GM13977 (cell line): ENCODE measurements at places on chromosomes 13 and 19.

- no peak for DNase-seq
Measured at GRCh38 chr19:58040751-58041525, 7.1 kb downstream of the ZSCAN1 start.

DNA sequence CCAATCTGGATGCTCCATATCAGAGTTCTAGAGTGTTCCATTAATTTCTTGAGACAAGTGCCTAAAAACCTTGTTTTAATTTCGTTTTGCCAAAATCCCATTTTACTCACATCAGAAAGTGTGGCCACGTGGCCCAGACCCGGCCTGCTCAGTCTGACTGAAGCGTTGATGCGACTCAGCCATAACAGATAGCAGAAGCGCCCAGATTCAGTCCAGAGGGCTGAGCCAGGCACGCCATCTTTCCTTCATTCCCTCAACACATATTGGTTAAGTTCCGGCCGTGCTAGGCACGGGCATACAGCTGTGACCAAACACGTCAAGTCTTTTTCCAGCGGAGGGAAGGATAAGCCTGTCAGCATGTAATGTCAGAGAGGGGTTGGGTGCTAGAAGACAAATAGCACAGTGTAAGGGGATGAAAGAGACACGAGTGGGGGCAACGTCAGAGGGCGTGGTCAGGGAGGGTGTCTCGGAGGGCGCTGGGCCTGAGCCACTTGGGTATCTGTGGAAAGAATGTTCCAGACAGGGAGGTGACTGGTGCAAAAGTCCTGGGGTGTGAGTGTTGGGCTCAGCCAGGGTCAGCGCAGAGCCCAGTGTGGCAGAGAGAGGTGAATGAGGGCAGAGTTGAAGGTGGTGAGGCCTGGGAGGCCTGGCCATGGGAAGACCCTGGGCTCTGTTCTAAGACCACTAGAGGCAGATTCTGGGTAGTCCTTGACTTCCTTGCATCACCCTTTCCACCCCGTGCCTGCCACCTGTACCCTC is 3.1 kb downstream of the F10 start:
- no peak for DNase-seq

GRCh38 chr19:14000691-14001375 is 5.3 kb downstream of the RFX1 start:
- peak; percentile 2 for DNase-seq

- DNase-seq: no peak
Measured at GRCh38 chr19:28737021-28737895, 475.7 kb downstream of the UQCRFS1 start.

GRCh38 chr13:87295636-87296035 is 375.5 kb upstream of the SLITRK5 start:
- no peak for DNase-seq

DNA sequence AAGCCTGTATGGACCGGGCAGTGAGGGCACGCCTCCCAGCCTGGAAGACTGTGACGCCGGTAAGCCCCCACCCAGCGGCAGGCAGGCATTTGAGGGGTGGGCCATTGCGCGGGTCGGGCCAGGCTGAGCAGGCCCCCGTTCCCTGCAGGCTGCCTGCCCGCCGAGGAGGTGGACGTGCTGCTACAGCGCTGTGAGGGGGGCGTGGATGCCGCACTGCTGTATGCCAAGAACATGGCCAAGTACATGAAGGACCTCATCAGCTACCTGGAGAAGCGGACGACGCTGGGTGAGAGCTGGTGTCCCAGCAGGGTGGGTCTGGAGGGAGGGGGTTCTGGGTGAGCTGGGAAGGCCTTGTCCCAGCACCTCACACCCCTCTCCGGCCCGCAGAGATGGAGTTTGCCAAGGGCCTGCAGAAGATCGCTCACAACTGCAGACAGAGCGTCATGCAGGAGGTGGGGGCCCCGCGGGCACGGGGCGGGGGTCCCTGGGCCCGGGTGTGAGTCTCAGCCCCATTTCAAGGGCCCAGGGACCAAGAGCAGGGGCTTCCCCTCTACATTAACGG is 7.1 kb downstream of the ARHGAP45 start:
- no peak for DNase-seq

- no peak for DNase-seq
Measured at GRCh38 chr13:76086729-76087128, 450.6 kb downstream of the LMO7 start.

DNA sequence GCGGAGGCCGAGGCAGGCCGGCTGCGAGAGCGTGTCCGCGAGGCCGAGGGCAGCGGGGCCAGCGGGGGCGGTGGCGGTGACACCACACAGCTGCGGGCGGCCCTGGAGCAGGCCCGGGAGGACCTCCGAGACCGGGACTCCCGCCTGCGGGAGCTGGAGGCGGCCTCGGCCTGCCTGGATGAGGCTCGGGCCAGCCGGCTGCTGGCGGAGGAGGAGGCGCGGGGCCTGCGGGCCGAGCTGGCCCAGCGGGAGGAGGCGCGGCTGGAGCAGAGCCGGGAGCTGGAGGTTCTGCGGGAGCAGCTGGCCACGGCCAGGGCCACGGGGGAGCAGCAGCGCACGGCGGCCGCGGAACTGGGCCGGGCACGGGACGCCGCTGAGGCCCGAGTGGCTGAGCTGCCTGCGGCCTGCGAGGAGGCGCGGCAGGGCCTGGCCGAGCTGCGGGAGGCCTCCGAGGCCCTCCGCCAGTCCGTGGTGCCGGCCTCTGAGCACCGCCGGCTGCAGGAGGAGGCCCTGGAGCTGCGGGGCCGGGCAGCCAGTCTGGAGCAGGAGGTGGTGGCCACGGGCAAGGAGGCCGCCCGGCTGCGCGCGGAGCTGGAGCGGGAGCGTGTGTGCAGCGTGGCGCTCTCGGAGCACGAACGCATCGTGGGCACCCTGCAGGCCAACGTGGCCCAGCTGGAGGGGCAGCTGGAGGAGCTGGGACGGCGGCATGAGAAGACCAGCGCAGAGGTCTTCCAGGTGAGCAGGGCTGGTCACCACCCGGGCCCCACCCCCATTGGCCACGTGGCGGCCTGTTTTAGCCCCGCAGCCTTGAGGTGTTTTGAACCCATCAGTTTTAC is 11.7 kb upstream of the EBI3 start:
- no peak for DNase-seq

GRCh38 chr19:13831537-13832467 is 36.6 kb downstream of the ZSWIM4 start:
- no peak for DNase-seq

DNA sequence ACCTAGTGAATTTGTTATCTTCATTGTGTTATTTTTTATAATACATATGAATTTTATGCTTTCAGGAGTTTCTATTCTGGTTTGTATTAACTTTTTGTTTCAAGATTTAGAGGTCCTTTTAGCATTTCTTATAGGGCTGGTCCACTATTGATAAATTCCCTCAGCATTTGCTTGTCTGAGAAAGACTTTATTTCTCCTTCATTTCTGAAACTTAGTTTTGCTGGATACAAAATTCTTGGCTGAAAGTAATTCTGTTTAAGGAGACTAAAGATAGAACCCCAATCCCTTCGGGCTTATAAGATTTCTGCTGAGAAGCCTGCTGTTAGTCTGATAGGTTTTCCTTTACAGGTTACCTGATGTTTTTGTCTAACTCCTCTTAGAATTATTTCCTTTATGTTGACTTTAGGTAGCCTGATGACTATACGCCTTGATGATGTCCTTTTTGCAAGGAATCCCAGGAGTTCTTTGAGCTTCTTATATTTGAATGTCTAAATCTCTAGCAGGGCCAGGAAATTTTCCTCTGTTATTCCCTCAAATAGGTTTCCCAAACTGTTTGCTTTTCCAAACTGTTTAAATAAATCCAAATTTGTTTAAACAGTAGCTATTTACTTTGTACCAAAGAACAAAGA is 127.1 kb downstream of the CYSLTR2 start:
- no peak for DNase-seq

DNA sequence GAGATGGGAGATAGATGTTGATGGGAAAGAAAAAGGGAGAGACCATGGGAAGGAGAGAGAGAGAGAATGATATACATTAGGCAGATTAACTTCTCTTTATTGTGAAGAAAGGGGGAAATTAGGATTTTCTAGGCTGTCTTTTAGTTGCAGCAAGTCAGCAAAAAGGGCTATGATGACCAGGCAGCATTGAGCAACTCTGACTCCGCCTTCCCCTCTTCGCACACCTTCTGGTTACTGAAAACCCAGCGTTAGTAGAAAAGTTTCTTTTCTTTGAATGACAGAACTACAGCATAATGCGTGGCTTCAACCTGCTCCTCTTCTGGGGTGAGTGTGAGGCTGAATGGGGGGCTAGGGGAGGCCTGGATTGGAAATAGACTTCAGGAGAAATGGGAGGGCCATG is at the start of gene ADGRE1:
Gene ADGRE1, plus strand, starts transcription at position 264 of the 400 bp plus-strand sequence. Its CDS starts 30 bp downstream, at position 294.
- DNase-seq: peak; percentile 24

DNA sequence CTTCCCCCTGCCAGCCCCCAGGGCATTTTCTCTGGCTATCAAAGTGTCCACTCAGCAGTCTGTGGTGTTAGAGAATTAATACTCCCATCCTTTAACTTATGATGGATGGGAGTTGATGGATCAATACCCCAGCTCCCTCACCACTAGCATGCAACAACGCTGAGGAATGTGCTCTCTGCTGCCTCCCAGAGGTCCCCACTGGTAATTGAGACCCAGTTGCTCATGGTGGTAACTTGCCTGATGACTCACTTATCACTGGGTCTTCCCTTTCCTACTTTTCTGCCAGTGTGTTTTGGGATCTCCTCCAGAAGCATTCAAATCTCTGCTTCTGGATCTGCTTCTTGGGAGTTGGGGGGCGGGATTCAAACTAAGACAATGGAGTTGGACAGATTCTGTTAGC is 20.3 kb upstream of the CACNA1A start:
- DNase-seq: no peak

DNA sequence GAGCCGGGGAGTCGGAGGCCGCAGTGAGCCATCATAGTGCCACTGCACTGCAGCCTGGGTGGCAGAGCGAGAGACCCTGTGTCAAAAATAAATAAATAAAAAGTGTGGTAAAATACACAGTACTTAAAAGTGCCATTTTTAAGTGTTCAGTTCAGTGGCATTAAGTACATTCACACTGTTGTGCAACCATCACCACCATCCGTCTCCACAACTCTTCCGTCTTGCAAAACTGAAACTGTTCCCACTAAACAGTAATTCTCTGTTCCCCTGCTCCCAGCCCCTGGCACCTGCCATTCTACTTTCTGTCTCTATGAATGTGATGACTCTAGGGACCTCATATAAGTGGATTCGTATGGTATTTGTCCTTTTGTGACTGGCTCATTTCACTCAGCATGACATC is 13.3 kb downstream of the SLC25A42 start:
- DNase-seq: no peak

DNA sequence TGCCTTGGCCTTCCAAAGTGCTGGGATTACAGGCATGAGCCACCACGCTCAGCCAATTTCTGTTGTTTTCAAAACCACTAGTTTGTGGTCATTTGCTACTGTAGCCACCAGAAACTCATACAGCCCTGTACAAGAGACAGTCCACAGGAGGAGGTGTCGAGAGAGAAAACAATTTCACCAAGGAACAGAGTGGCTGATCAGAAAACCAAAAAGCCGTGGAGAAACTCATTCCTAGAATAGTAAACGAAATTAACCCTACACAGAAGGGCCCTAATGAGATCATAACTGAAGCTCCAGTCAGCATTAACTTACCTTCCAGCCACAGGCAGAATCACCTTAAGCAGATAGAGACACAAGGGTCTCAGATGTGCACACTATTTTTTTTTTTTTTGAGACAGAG is 3.8 kb upstream of the CCDC124 start:
- DNase-seq: peak; percentile 77

- no peak for DNase-seq
Measured at GRCh38 chr19:6225232-6225865, 54.4 kb downstream of the MLLT1 start.

GRCh38 chr19:43618921-43619261 is 538 bp downstream of the ZNF428 start:
- DNase-seq: peak; percentile 78

GRCh38 chr13:104984296-104984818 is 1551.1 kb downstream of the EFNB2 start:
- peak; percentile 7 for DNase-seq

DNA sequence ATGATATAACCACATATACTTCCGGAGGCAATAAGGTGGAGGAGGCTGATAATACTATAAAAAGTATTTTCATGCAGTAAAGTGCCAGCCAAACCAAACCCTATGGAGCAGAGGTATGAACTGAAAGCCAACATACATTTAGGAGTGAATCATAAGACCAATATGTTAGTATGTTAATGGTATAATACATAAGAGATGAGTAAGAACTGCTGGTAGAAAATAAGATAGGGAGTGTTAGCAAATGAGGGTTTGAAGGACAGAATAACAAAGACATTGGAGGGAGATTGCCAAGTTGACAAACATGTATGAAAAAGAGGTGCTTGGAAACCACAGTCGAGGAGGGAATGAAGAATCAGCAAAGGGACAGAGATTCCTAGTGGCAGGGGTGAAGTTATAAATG is 10.8 kb downstream of the ENOX1 start:
- no peak for DNase-seq

DNA sequence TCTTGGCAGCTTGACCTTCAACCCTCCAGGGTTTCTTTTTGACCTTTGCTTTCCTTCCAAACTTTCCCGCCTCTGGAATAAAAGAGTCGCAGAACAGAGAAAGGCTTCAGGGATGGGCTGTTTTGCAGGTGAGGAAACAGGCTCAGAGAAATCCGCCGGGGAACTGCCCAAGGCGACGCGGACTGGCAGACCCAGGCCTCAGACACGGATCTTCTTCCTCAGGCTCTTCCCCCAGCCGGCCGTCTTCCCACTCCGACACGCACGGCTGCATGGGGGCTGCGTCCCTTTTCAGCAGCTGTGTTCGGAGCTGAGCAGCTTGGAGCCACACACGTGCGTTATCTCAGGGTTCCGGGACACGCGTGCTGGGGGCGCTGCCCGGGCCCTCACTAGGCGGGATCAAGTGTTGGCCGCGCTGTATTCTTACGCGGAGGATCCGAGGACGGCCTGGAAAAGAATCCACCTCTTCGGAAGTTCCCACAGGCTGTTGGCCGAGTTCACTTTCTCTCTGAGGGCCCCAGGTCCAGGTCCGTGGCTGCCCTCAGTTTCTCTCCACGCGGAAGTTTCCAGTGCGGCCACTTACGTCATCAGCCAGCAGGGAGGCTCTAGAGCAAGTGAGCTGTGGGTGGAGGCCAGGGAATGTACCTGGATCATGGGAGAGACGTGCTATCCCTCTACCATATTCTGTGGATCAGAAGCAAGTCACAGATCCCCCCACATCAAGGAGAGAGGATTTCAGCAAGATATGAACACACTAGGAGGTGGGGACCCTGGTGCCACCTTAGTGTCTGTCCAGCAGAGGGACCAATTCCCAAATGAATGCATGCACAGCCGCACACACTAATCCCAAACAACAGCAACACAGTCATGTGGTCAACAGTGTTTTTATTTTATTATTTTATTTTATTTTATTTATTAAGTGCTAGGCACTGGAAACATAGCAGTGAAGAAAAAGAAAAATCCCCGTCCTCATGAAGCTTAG is 100.4 kb downstream of the ING1 start:
- DNase-seq: no peak
